ENCODE measurements at places on chromosomes 7 and 10.

- no peak for DNase-seq
Observed at GRCh38 chr10:121854809-121855445, 72.9 kb downstream of the ATE1 start.

DNA sequence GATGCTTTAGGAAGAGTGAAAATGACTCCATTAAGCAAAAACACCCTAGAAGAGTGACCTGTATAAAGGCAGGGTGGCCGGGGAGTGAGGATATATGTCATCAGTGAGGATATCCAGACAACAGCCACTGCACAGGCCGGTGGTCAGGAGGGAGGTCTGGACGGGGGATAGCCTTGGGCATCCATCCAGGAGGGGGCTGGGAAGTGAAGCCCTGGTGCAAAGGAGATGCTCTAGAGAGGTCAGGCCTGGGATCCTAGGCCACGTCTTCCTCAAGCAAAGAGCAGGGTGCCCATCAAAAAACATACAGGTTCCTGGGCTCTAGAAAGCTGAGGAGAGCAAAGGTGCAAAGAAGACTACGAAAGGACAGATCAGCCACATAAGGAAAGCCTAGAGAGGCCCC lies 25.6 kb downstream of the FAM171A1 start:
- DNase-seq: no peak

DNA sequence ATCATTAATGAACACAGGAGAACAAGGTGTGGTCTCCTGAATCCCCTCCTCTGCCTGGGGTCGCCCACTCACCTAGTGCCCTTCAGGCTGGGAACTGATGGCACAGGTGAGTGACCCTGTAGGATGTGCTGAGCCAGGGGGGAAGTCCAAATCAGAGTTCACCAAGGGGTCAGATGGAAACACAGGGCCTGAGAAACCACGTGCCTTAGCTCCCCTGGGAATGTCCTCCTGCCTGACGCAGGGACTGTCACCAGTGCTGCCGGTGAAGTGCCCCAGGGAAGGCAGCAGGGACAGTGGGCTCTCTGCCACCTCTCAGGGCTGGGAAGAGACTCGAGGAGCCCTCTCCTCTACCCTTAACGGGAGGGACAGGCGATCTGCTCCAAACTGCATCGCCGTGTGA lies 5.8 kb upstream of the PYROXD2 start:
- no peak for DNase-seq

- DNase-seq: no peak
Observed at GRCh38 chr7:101939136-101939695, 121.8 kb downstream of the CUX1 start.

DNA sequence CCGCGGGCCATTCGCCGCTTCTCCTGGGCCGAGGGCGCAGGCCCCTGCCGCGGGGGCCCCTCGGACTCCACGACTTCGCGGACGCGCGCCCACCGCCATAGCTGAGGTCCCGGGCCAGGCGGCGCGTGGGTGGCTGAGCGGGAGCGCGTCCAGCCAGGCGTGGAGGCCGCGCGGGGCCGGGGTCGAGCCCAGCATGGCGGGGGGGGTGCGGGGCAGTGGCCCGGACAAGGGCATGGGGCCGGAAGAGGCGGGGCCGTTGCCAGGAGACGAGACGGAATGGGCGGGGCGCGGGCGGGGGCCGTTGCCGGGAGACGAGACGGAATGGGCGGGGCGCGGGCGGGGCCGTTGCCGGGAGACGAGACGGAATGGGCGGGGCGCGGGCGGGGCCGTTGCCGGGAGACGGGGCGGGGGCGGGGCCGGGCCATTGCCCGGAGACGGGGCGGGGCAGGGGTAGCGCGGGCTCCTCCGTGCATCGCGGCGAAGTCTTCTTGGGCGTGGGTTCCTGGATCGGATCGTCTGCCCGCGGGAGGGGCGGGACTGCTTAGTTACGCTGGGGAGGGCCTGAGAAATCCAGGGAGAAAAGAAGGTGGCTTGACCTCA lies 14.8 kb downstream of the ADAM8 start:
- DNase-seq: no peak

DNA sequence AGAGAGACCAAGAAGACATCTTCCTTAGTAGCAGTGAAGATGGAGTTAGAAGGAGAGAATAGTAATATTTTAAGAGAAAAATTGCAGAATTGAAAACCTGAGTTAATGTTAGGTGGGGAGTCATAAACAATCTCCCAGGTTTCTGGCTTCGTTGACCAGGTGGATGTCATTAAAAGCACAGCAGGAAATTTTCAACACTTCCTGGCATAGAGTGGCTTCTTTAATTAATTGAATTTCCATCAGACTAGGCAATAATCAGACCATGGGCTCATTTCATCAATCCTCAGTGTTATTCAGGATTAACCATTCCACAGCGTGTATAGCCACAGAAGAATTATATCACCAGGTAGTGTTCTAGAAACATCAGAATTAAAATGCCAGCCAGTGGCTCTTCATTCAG lies 268.2 kb downstream of the CCDC3 start:
- DNase-seq: no peak
